ENCODE measurements at places on chromosomes 2 and 18.
A peak's percentile ranks its signal among the peaks of the same experiment; 100 is the strongest.

GRCh38 chr2:60512062-60512622, 41.3 kb downstream of the BCL11A start:
- DNase-seq, result no peak

- DNase-seq, result no peak
These were observed 39.2 kb downstream of the CCDC138 start for GRCh38 chr2:108825736-108826135.

- DNase-seq, result peak; percentile 47
These were observed 25.3 kb downstream of the RTP5 start for GRCh38 chr2:241894681-241895426.

DNA sequence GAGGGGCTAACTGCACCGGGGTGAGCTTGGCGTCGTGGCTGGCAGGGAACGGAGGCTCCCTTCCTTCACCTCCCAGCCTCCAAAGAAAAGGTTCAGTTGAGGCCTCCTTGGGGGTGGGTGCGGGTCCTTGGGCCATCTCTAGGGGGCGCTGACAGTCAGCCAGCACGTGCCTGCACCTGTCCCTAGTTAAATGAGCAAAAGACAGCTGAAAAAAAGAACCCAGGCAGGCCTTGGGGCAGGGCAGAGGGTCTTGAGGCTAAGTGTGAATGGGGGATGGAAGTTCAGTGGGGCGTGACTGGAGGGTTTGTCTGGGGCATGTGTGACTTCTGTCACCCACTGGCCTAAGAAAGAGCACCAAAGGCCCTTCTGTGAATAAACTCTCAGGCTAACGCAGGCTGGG, 56.4 kb downstream of the ZFP36L2 start:
- DNase-seq, result no peak

GRCh38 chr2:40372283-40372985, 79.5 kb downstream of the SLC8A1 start:
- no peak for DNase-seq

DNA sequence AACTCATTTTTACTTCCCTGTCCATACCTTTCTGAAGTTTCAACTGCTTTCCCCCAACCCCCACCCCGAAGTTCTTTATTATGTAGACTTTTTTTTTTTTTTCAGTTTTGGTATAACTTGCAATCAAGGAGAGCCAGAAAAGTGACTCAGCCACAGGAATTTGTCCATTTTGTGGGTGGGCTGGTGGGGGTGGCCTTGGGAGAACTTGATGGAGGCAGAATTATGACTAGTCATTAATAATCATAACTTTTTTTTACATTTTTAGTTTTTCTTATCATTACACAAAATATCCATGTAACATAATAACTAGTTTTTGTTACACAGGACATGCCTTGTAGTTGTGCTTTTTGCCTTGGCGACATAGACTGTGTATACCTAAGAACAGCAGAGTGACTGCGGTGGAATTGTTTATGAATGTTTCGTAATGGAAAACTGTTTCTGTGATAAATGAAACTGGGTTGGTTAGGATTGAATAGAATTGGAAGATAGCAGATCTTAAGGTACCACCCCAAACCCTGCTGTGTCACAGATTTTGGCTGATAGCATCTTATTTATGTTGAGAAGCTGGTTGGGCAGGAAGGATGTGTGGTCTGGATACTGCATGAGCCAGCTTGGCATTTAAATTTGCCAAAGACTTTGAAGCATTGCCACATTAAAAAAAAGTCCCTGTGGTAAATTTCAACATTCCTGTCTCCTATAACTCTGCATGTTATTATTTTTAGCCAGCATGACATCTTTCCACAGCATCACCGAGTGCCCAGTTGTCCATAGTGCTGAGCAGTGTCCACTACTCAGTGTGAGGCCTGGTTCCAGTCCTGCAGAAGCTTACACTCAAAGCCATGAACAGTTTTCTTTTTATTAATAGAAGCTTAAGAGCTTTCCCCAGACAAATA, 30.7 kb downstream of the LYPD6B start:
- DNase-seq, result no peak

GRCh38 chr2:109330056-109330455, 201.1 kb downstream of the SH3RF3 start:
- no peak for DNase-seq
